ENCODE measurements at places on chromosomes 7 and 10.

DNA sequence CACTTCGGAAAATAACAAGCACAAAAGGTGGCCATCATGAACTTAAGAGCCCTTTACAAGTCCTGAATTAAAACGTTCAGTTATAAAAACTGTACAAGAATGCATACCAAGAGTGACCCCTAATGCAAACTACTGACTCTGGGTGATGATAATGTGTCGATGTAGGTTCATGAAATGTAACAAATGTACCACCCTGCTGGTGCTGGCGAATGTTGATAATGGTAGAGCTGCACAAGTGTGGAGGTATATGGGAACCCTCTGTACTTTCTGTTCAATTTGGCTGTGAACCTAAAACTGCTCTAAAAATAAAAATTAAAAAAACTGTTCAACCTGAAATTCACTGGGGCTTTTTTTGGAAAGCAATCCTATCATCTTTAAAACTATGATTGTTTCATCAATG, 3.3 kb downstream of the FAM133B start:
- DNase-seq: no peak

DNA sequence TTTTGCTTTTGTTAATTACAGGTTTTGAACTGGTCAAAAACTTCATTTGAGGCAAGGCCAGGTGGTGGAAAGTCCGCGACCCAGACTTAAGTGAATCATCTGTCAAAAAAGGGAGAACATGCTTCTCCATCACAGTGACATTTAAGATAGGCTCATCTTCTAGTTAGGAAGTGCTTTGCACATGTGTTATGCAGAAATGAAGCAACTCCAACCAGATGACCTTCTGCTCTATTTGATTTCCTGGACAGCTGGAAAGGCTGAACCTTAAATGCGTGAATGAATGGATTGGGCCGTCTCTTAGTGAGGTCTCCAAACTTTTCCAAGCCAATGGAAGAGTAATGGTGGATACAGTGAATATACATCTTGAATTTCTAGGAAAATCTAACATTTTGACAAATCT, 101.6 kb upstream of the FAM13C start:
- DNase-seq: no peak

GRCh38 chr7:136741941-136742340, 126.5 kb upstream of the CHRM2 start:
- no peak for DNase-seq

- DNase-seq: peak; percentile 39
These were observed 26.0 kb upstream of the ZNF273 start for GRCh38 chr7:64876792-64877713.

- DNase-seq: no peak
These were observed 53.5 kb downstream of the DNAJC12 start for GRCh38 chr10:67784474-67784873.

DNA sequence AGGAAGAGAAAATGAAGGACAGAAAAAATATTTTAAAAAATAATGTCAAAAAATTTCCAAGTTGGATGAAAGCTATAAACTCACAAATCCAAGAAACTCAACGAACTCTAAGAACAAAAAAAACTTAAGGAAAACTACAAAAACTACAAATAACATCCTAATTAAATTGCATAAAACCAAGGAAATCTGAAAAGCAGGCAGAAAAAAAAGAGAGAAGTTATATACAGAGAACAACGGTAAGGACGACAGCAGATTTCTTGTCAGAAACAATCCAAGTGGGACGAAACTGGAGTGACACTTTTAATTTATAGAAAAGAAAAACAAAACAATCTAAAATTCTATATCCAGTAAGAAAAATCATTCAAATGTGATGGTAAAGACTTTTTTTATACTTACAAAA, 122.2 kb upstream of the LYZL1 start:
- no peak for DNase-seq
